ENCODE measurements at places on chromosomes 4 and X. TPM values are rescaled to one million over a fixed set of nuclear protein-coding genes. Genes with fewer than 3 reads are reported as not detected.
A peak's percentile ranks its signal among the peaks of the same experiment; 100 is the strongest.

Gene ANK2
- total RNA-seq, result 0.42 TPM

Gene GLRA3
- not detected for total RNA-seq

Gene MAP3K15
- total RNA-seq, result 0.23 TPM

DNA sequence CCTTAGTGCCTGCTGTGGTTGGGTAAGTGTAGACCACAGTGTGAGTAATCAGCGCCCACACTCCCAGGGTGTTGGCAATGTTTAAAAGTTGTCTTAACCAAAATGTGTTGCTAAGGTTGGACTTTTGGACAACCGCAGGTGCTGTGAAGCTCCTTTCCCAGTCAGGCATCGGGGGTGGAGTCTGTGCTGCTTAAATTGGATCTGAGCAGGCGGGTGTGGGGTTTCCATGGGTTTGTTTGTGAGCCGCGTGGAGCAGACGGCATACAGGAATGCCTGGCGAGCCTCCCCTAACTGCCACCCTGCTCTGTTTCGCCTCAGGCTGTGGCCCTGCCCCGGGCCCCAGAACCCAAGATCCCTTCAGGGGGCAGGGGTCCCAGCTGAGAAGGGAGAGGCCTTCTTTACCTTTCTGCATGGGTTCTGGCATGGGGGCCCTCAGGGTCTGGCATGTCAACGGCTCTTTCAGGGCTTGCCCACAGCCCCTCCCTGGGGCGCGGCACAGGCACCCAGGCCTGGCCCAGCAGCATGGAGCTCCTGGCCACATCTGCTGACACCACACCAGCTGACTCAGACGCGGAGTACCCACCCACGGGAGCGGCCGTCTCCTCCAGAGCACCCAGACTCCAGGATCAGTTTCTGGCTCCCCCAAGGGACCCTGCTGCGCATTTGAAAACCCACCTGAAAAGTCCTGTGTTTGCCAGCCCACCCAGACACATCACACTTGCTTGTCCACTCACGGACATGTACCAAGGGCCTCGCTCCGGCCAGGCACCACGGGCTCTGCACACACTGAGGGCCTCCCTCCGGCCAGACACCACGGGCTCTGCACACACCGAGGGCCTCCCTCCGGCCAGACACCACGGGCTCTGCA lies 5.1 kb upstream of the SPON2 start:
- no peak overlapping the region for H3K27ac ChIP-seq
- no peak overlapping the region for H3K4me3 ChIP-seq
- peaks cover 32% of the 10 kb centered on the region for H3K36me3 ChIP-seq
- no peak for DNase-seq

- no peaks in the 10 kb centered on the region for H3K36me3 ChIP-seq
- no peak overlapping the region for H3K4me3 ChIP-seq
- peaks cover 6% of the 10 kb centered on the region for H3K4me1 ChIP-seq
- no peak for DNase-seq
- no peak overlapping the region for H3K27ac ChIP-seq
Measured at GRCh38 chr4:113406723-113407016, 354.9 kb downstream of the CAMK2D start.

GRCh38 chr4:97300561-97300960 lies 842.7 kb downstream of the STPG2 start:
- H3K36me3 ChIP-seq, result no peaks in the 10 kb centered on the region
- H3K4me1 ChIP-seq, result no peaks in the 10 kb centered on the region
- no peaks in the 10 kb centered on the region for H3K27me3 ChIP-seq

DNA sequence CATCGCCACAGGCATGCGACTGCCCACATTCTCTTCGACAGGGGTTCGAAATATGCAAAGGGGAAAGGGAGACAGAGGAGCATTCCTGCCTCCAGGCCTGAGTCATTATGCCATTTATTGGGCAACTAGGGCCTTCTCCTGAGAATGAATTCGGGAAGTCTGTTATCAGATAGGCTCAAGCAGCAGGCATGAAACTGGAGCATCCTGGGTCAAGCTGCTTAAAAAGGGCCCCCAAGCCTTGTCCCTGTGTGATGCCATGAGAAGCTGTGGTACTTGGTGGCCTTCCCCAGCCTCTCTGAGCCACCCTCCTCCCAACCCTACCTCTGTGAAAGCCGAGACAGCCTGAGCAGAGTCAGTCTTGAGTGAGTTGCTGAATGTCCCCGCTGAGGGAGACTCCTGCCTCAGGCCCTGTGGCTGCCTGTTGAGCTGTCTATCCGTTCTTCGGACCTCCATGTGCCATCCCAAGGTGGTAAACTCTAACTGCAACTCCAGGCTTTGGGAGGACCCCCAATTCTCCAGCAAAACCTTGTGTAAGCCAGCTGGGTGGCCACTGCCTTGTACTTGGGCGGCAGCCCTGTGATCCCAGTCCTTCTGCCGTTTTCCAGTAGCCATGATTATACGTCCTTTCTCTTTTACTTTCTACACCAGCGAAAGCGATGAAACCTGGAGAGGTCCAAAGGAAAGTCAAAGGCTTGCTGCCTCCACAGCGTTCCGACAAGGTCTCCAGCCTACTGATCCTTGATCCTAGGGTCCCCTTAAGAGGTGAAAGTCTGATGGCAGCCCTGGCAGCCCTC lies 37.7 kb downstream of the NBDY start:
- no peak for DNase-seq
- no peaks in the 10 kb centered on the region for H3K27me3 ChIP-seq
- no peak overlapping the region for H3K4me3 ChIP-seq
- peaks cover 9% of the 10 kb centered on the region for H3K36me3 ChIP-seq

DNA sequence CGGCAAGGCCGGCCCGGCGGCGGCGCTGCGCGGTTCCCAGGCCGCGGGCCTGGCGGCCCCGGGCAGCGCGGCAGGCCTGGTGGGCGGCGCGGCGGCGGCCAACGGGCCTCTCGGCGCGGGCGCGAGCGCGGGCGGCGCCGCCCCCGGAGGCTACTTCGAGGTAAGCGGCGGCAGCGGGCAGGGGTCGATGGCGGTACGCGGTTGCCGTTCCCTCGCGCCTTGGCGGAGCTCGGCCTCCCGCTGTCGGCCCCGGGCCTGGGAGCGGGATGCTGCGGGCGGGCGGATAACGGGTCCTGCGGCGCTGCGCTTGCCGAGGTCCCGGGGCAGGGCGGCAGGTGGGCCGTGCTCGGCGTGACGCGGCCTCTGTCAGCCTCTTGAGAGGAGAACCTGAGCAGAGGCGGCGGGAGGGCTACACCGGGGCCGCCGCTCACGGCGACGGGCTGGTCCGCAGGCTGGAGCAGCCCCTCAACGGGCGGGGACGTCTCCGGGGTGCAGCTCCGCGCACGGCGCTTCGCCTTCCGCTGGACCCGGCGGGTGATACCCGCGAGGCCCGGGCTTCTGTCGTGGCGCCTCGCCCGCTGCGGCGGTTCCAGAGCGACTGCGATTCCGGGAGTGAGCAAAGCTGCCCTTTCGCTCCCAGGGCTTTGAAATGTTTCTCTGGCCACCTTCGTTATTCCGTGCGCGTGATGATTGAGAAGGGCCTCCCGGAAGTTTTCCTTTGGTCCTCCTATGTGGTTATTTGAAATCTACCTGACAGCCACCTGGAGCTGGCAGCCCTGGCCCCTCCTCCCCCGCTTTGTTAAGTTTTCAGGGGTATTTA lies 774 bp downstream of the FAM193A start:
- peaks cover 24% of the 10 kb centered on the region for H3K4me1 ChIP-seq
- H3K27me3 ChIP-seq, result no peaks in the 10 kb centered on the region
- peaks cover 12% of the 10 kb centered on the region for H3K36me3 ChIP-seq
- H3K27ac ChIP-seq, result peak overlapping the region; percentile 92

- no peak for DNase-seq
- H3K27ac ChIP-seq, result no peak overlapping the region
- no peaks in the 10 kb centered on the region for H3K36me3 ChIP-seq
- H3K4me3 ChIP-seq, result no peak overlapping the region
- no peaks in the 10 kb centered on the region for H3K4me1 ChIP-seq
Measured at GRCh38 chrX:121733514-121733913, 686.1 kb downstream of the GLUD2 start.

GRCh38 chrX:103688946-103689345 lies 2.4 kb upstream of the MORF4L2 start:
- peaks cover 5% of the 10 kb centered on the region for H3K4me1 ChIP-seq
- no peaks in the 10 kb centered on the region for H3K27me3 ChIP-seq
- no peak for DNase-seq
- peaks cover 8% of the 10 kb centered on the region for H3K36me3 ChIP-seq
- no peak overlapping the region for H3K4me3 ChIP-seq
- peak overlapping the region; percentile 31 for H3K27ac ChIP-seq

- no peak overlapping the region for H3K4me3 ChIP-seq
- no peak for DNase-seq
- H3K27ac ChIP-seq, result no peak overlapping the region
- H3K36me3 ChIP-seq, result peaks cover 17% of the 10 kb centered on the region
- peaks cover 43% of the 10 kb centered on the region for H3K4me1 ChIP-seq
- no peaks in the 10 kb centered on the region for H3K27me3 ChIP-seq
Measured at GRCh38 chrX:13699183-13699826, 10.4 kb downstream of the RAB9A start.

- no peak overlapping the region for H3K27ac ChIP-seq
- no peaks in the 10 kb centered on the region for H3K36me3 ChIP-seq
- no peak overlapping the region for H3K4me3 ChIP-seq
- peaks cover 17% of the 10 kb centered on the region for H3K27me3 ChIP-seq
- DNase-seq, result no peak
Measured at GRCh38 chrX:38558686-38559085, 2.7 kb upstream of the TSPAN7 start.

DNA sequence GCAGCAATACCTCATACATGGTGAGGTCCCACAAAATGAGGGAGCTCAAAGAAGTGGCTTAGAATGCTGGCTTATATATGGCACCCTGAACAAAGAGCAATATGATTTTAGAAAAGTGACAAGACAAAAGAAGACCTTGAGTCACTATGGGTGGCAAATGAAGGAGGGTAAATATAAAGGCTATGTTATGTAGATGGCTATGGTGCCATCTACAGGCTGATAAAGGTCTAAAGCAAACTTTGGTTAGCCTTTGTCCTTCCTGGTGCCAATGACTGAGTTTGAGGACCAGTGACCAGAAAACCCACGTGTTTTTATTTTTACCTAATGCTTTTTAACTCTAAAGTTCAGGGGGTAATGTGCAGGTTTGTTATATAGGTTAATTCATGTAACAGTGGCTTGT lies 151.8 kb downstream of the CCNG2 start:
- H3K4me1 ChIP-seq, result no peaks in the 10 kb centered on the region
- peaks cover 14% of the 10 kb centered on the region for H3K27me3 ChIP-seq
- no peak overlapping the region for H3K4me3 ChIP-seq
- H3K36me3 ChIP-seq, result no peaks in the 10 kb centered on the region
- DNase-seq, result no peak

DNA sequence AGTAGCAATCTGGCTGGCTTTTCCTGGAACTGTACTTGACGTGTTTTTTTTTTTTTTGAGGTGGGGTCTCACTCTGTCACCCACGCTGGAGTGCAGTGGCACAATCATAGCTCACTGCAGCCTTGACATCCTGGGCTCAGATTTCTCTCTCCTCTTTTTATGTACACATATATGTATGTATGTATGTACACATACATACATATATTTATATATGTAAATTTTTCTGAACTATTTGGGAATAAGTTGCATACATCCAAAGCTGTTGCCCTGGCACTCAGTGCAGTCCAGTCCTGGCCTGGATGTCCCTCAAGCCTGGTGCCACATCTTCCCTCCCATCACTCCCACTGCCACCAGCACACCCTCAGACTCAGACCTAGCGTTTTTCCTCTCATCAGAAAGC lies 89.0 kb upstream of the SHISA3 start:
- no peak overlapping the region for H3K27ac ChIP-seq
- no peaks in the 10 kb centered on the region for H3K36me3 ChIP-seq
- H3K27me3 ChIP-seq, result no peaks in the 10 kb centered on the region
- H3K4me3 ChIP-seq, result no peak overlapping the region
- H3K4me1 ChIP-seq, result no peaks in the 10 kb centered on the region

All from activated CD4-positive, alpha-beta T cell treated with anti-CD3 and anti-CD28 coated beads, Interleukin-2, amount 10 ng/mL, durations not matched to agents 7 days and 5 days (primary cell).